ENCODE measurements at places on chromosomes 1 and 21.

- H3K36me3 ChIP-seq: no peaks in the 10 kb centered on the region
- no peak overlapping the region for H3K4me3 ChIP-seq
- no peak for DNase-seq
- H3K27me3 ChIP-seq: no peaks in the 10 kb centered on the region
- H3K27ac ChIP-seq: no peak overlapping the region
- no peaks in the 10 kb centered on the region for H3K4me1 ChIP-seq
These were observed 662.5 kb upstream of the USP24 start for GRCh38 chr1:55877437-55878232.

DNA sequence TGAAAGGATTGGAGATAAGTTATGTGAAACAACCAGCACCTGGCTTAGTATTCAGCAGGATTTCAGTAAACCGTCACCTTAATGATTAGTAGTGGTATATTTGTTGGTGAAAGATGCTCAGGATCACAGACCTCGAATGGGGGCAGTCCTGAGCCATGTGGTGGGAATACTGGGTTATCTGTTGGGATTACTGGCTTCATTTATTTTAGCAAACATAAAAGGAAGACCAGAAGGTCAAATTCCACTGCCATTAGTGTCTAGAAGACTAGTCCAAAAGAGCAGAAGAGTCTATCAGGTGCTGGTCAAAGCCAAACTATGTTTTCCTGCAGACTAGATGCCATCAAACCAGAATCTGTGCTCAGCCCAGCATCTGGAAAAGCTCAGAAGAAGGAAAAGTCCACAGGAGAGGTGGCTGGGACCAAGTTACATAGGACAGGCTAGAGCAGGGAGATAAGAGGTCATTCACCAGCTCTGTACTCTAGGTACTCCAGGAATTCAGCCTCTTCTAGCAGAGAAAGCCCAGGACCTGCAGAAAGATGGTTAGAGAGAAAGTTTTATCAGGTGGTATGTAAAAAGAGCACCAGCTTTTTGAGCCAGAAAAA is 343.4 kb downstream of the PLPP3 start:
- no peaks in the 10 kb centered on the region for H3K4me1 ChIP-seq
- no peaks in the 10 kb centered on the region for H3K27me3 ChIP-seq
- DNase-seq: no peak
- H3K4me3 ChIP-seq: no peak overlapping the region
- H3K27ac ChIP-seq: no peak overlapping the region
- H3K36me3 ChIP-seq: no peaks in the 10 kb centered on the region

DNA sequence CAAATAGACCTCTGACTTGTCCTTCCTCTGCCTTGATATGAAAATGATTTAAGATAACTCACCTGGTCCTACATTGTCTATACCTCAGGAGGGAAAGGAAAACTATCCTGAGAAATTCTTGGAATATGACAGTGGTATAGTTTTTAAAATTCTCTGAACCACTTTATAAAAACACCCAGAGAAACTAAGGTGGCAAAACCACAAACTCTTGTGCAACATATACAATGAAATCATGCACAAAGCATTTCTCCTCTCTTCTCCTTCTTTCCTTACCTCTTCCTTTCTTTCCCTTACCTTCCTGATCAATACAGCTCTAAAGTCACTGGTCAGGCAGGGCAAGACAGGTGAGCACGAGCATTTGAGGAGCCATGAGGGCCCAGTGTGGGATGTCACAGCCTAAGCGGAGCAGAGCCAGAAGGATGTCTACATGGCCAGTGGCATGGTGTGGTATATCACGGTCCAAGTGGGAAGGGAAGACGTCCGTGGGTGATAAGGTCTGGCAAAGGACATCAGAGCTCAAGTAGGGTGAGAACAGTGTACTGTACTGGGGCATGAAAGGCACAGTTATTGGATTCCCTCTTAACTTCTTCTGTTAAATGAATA is 543.3 kb downstream of the DPYD start:
- H3K4me3 ChIP-seq: no peak overlapping the region
- no peaks in the 10 kb centered on the region for H3K36me3 ChIP-seq
- no peak for DNase-seq
- H3K4me1 ChIP-seq: no peaks in the 10 kb centered on the region
- no peaks in the 10 kb centered on the region for H3K27me3 ChIP-seq

GRCh38 chr1:24406788-24407187 is 6.8 kb downstream of the STPG1 start:
- H3K4me3 ChIP-seq: no peak overlapping the region
- H3K36me3 ChIP-seq: no peaks in the 10 kb centered on the region
- no peaks in the 10 kb centered on the region for H3K4me1 ChIP-seq
- no peaks in the 10 kb centered on the region for H3K27me3 ChIP-seq

- DNase-seq: no peak
- no peaks in the 10 kb centered on the region for H3K4me1 ChIP-seq
- H3K27me3 ChIP-seq: no peaks in the 10 kb centered on the region
- H3K4me3 ChIP-seq: no peak overlapping the region
- H3K27ac ChIP-seq: no peak overlapping the region
- no peaks in the 10 kb centered on the region for H3K36me3 ChIP-seq
These were observed 196.6 kb upstream of the HMCN1 start for GRCh38 chr1:185537596-185537995.

DNA sequence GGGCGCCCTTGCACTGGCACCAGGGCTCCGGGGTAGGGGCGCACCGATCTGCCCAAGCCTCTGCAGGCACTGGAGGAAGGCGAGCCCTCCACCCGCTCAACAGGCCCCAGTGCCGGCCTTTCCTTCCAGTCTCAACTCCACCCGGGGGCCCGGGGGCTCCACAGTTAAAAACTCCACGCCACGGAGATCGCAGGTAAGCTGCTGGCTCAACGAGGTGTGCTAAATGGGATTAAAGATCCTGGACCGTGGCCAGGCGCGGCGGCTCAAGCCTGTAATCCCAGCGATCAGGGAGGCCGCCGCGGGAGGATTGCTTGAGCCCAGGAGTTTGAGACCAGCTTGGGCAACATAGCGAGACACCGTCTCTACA is 536 bp downstream of the HSF2BP start:
- H3K27me3 ChIP-seq: no peaks in the 10 kb centered on the region
- peak overlapping the region; percentile 86 for H3K27ac ChIP-seq
- H3K4me3 ChIP-seq: no peak overlapping the region
- DNase-seq: no peak

GRCh38 chr21:42524341-42525028 is 10.8 kb downstream of the SLC37A1 start:
- peak overlapping the region; percentile 70 for H3K27ac ChIP-seq
- H3K4me1 ChIP-seq: peaks cover 54% of the 10 kb centered on the region
- peaks cover 30% of the 10 kb centered on the region for H3K36me3 ChIP-seq
- H3K4me3 ChIP-seq: no peak overlapping the region
- peak; percentile 72 for DNase-seq

- H3K4me1 ChIP-seq: no peaks in the 10 kb centered on the region
- no peaks in the 10 kb centered on the region for H3K36me3 ChIP-seq
- no peak for DNase-seq
These were observed 668.2 kb downstream of the KIF26B start for GRCh38 chr1:245822996-245823395.
